SK-N-SH (cell line): ENCODE measurements at places on chromosomes 3 and 15.

DNA sequence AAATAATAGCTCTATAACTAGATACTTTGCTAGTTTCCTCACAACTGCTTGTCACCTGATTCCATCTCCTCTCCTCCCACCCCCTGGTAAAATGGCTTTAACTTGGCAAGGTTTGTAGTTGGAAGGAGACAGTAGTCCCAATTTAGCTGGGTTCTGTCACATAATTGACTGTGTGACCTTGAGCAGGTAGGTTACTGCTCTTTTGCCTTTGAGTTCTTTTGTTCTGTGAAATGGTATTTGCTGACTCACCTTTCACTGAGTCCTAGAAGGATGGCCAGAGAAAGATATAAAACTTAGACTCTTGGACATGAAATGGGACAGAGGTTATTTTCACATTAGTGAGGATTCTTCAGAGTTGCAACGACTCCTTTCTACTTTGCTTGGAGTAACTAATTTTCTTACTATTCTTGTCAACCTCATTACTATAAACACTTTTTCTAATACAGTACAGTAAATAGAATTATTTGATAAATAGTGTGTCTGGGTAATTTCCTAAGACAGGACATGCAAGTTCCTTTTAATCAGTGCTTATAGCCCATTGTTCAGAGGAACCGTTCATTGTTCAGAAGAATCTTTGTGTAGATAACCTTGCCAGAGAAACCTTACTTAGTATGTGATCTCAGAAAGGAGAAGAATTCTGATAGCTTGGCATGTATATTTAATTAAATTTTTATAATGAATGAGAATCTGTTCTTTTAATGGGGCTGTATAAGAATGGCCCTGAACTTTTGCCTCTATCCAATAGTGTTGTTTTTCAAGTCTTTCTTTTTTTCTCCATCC lies 14.3 kb downstream of the AKAP13 start:
- DNase-seq = no peak

DNA sequence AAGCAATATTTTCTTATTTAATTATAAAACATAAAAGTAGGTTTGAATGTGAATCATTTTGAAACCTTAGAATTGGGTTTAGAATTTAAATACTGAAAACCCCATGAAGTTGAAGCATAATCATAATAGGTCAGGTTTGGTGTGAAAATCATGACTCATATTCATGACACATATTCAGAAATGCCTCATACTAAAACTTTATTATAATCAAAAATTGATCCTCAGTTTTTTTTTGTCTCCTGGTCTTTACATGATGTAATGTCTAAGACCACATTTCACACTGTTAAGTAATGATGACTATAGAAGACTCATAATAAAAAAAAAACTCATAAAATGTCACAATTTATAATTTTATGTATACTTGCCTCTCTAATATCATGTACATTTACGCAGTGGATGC lies 190.4 kb downstream of the FOXP1 start:
- no peak for DNase-seq

DNA sequence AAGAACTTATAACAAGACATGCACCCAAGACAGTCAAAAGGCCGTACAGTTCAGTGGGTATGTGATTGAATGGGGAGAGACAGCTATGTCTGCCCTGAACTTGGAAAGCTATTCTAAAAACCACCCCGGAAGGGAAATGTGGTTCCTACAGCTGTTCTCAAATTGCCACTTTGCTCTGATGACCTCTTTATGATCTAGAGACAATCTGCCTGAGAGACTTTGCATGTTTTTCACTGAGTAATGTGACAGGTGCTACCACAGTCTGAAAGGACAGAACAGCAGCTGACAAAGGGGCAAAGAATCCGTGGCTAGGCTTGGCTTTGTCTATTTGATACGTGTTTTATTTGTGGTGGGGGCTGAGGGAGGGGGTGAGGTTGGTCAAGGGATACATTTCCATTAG lies 148.3 kb upstream of the NPHP3 start:
- DNase-seq = no peak

- DNase-seq = no peak
These were observed 78.5 kb downstream of the ARNT2 start for GRCh38 chr15:80482696-80483095.

GRCh38 chr15:44479343-44479742 lies 51.9 kb downstream of the CTDSPL2 start:
- DNase-seq = no peak

- no peak for DNase-seq
These were observed 104.8 kb upstream of the OSTN start for GRCh38 chr3:191094057-191094845.

GRCh38 chr15:101048581-101049030 lies 129.4 kb downstream of the LRRK1 start:
- peak; percentile 30 for DNase-seq

- DNase-seq = no peak
These were observed 18.5 kb upstream of the LMCD1 start for GRCh38 chr3:8482960-8483665.

DNA sequence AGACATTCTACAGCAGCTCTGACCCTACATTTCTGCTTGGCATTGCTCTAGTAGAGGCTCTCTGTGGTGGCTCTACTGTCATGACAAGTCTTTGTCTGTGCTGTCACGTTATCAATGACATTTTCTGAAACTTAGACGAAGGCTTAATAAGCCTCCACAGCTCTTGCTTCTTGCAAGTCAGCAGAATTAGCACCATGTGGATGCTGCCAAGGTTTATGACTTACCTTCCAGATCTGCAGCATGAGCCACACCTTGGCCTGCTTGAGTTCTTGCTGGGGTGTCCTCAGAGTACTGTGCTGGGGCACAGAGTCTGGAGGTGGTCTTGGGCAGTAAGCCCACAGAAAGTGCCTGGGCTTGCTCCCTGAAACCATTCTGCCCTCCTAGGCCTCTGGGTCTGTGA lies 9.8 kb downstream of the RTP1 start:
- DNase-seq = no peak

- DNase-seq = no peak
These were observed 41.9 kb upstream of the PEX5L start for GRCh38 chr3:180078592-180078991.

DNA sequence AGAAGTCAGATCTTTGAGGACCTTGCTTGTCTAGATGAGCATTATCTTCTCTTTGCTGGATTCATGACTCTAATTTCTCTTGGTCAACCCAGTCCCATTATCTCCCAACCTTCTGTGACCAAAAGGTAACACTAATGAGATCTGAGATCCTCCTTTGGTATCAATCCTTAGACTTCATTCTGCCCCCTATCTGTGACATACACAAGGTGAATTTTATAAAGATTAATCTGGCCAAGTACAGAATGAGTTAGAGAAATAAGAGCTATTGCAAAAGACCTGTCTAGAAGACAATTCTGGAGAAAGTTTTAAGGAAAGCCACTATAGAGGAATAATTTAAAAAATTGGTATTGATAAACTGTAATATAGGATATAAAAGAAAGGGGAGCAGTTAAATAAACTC lies 113.8 kb upstream of the KCNMB2 start:
- no peak for DNase-seq

- DNase-seq = no peak
These were observed 2.2 kb upstream of the TMC3 start for GRCh38 chr15:81376231-81376630.

- no peak for DNase-seq
These were observed 22.3 kb downstream of the CTSH start for GRCh38 chr15:78922527-78922926.
